ENCODE measurements at places on chromosomes 2 and 18.

- no peak for DNase-seq
These were observed 34.3 kb downstream of the DARS1 start for GRCh38 chr2:135951041-135951583.

DNA sequence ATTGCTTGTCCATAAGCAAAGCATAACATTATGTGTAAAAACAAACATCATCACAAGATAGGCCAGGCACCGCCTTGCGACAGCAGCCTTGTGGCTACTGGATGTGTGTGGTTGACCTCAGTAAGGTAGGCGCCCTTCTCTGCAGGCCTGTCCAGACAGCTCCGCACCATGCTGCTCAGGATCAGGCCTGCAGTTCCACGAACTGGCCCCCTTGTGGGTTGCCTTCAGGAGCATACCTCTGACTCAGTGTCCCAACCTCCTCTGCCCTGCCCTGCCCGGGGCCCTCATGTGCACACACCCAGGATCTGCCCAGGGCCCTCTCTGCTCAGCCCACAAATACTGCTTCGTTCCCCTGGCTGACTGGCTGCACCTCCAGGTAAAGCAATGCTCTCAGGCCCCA is 16.1 kb upstream of the ZNF236 start:
- no peak for DNase-seq

DNA sequence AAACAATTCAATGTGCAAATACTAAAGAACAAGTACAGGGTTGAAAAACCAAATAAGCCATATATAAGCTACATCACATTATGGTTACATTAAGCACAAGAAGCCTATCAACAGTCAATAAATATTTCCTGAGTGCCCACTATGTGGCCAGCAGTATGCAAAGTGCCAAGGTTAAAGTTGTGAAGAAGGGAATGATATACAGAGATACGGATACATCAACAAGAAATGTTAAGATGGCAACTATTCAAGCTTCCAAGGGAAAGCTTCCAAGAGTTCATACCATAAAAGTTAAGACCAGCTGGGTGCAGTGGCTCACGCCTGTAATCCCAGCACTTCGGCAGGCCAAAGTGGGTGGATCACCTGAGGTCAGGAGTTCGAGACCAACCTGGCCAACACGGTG is 14.0 kb downstream of the DYM start:
- no peak for DNase-seq

DNA sequence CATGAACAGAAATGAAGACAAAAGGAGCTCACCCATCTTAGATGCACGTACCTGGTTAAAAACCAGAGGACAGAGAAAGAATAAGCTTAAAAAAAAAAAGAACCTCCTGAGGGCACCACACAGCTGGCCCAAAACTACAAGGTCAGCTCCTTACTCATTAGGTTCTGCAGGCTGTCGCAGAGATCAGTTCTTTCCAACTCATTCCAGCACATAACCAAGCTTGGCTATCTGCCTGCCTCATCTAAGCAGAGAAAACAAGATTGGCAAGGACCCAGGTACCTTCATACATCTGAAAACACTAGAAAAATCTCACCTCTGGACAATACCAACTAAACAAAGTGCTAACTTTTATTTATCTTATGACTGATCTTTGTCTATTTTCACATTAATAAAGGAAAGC is 89.9 kb downstream of the NOL10 start:
- no peak for DNase-seq

DNA sequence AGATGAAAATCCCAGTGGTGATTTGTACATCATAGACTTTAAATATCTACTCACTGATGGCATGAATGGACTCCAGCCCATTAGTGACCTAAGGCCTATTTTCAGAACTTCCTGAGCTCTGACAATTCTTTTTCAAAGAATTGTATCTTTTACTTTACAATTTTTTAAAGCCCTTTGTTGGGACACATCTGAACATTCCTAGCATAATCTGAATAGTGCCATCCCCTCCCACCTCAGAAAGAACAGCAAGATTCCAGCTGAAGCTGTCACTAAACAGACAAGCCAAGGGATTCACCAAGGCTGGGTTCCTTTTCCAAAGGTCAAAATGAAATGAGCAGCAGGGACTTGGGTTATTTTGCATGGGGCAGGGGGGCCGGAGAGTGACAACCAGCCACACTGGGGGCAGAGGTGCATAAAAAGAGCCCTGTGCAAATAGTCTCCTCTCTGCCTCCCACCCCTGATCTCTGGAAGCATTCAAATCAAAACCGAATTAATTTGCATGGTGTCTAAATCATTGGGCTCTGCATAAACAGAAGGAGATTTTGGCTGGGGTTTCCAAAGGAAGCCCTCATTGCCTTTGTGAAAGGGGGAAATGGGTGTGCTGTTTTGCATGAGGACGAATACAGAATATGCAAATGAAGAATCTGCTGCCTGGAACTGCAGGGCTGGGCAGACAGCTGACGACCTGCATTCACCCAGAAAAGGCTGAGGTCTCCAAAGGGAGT is 17.2 kb downstream of the EPHA4 start:
- DNase-seq: no peak

- no peak for DNase-seq
These were observed 396.3 kb downstream of the IRS1 start for GRCh38 chr2:226403369-226403768.

- DNase-seq: peak; percentile 30
These were observed 38.7 kb downstream of the REEP1 start for GRCh38 chr2:86298411-86299390.

All from SK-N-SH (cell line).